Central memory CD8-positive, alpha-beta T cell (primary cell): ENCODE measurements at places on chromosomes 7 and 10.

GRCh38 chr7:31310321-31310935, 30.1 kb downstream of the NEUROD6 start:
- H3K4me1 ChIP-seq, result no peaks in the 10 kb centered on the region
- no peaks in the 10 kb centered on the region for H3K27me3 ChIP-seq
- peaks cover 2% of the 10 kb centered on the region for H3K36me3 ChIP-seq
- no peak for DNase-seq

DNA sequence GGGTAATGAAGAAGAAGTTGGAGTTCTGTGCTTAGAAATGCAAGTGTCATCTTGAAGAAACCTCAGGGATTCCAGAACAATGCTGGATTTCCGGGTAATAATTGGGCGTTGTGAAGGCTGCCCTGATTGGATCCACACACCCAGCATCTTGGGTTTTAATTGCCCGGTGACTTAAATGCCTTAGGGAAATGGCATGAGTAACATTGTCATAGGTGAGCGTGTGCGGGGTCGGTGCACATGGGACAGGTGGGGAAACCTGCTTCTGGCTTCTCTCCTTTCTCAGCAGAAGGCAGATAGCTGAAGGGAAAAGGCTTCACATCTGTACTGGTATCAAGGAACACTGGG, 15.2 kb upstream of the CAMK1D start:
- no peaks in the 10 kb centered on the region for H3K27me3 ChIP-seq
- no peaks in the 10 kb centered on the region for H3K36me3 ChIP-seq
- no peak for DNase-seq
- peaks cover 6% of the 10 kb centered on the region for H3K4me1 ChIP-seq

- no peaks in the 10 kb centered on the region for H3K4me1 ChIP-seq
- no peaks in the 10 kb centered on the region for H3K36me3 ChIP-seq
- no peak for DNase-seq
Measured at GRCh38 chr7:387132-388022, 97.4 kb downstream of the FOXL3 start.

DNA sequence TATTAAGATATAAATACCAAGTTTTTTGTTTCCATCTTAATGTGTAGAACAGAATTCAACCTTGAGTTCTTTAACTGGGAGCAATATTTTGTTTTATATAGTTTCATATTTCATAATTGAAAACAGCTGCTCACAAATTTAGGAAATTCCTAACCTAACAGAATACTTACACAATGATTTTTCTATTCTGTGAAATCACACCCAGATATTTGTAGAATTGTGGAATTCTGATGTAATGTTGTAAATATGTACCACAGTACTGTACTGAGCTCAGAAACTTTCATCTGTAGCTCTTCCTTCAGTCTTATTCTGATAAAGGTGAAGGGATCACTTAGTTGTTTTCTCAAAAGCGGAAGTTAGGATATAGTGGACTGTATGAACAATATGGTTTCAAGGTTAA, 143.4 kb upstream of the GLI3 start:
- H3K36me3 ChIP-seq, result no peaks in the 10 kb centered on the region
- H3K4me3 ChIP-seq, result no peak overlapping the region
- H3K27ac ChIP-seq, result no peak overlapping the region

DNA sequence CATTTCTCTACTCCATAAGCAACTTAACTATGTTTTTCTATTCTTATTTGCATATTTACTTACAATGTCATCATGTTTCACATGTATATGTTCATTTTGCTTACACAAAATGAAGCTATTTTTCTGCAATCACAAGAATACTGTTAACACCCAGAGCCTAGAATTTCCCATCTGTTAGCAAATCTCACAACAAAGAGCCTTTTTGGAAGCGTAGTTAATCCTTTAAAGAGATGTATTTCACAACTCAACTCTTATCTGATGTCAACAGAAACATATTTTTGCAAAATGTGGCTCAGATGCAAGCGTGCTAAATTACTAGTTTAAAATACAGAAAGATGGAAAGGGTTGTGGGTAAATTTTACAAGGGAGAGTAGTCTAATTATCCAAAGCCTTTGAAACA, 110.6 kb upstream of the COL1A2 start:
- H3K4me3 ChIP-seq, result no peak overlapping the region
- no peaks in the 10 kb centered on the region for H3K27me3 ChIP-seq
- H3K4me1 ChIP-seq, result no peaks in the 10 kb centered on the region
- H3K36me3 ChIP-seq, result no peaks in the 10 kb centered on the region
- DNase-seq, result no peak

GRCh38 chr7:129076886-129077285, 22.0 kb upstream of the TNPO3 start:
- no peaks in the 10 kb centered on the region for H3K4me1 ChIP-seq
- peaks cover 45% of the 10 kb centered on the region for H3K27me3 ChIP-seq
- H3K27ac ChIP-seq, result no peak overlapping the region

DNA sequence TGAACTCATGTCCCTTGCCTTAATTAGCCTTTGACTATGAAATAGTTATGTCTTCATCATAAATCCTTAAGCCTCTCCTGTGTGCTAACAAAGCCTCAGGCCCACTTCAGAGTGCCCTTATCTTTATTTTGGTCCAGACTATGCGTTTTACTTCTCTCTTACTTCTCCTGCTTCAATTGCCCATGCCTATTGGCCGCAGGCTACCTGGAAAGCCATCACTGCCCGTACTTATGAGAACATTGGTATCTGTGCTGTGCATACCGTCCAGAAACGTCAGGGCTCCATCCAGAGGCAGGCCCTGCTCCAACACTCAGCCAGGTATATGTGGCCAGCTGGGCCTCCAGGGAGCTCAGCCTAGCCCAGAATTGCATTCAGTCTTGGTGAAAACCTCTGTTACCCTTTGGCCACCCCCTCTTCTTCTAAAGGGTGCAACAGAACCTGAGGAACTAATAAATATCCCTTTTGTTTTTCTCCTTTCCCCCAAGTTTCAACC, 212.4 kb upstream of the MTPN start:
- no peaks in the 10 kb centered on the region for H3K4me1 ChIP-seq
- no peak for DNase-seq
- H3K27me3 ChIP-seq, result no peaks in the 10 kb centered on the region
- no peak overlapping the region for H3K27ac ChIP-seq
- H3K36me3 ChIP-seq, result peaks cover 2% of the 10 kb centered on the region
- no peak overlapping the region for H3K4me3 ChIP-seq

GRCh38 chr10:102342458-102342857, 53.0 kb upstream of the NFKB2 start:
- H3K27ac ChIP-seq, result no peak overlapping the region
- H3K36me3 ChIP-seq, result peaks cover 25% of the 10 kb centered on the region
- no peaks in the 10 kb centered on the region for H3K27me3 ChIP-seq
- H3K4me3 ChIP-seq, result no peak overlapping the region

GRCh38 chr10:131430716-131431412, 119.3 kb upstream of the TCERG1L start:
- H3K27ac ChIP-seq, result no peak overlapping the region
- no peaks in the 10 kb centered on the region for H3K4me1 ChIP-seq
- peaks cover 3% of the 10 kb centered on the region for H3K36me3 ChIP-seq
- peaks cover 30% of the 10 kb centered on the region for H3K27me3 ChIP-seq

GRCh38 chr10:132499367-132499685, 38.3 kb upstream of the INPP5A start:
- H3K27ac ChIP-seq, result no peak overlapping the region
- no peaks in the 10 kb centered on the region for H3K4me1 ChIP-seq
- H3K4me3 ChIP-seq, result no peak overlapping the region
- H3K36me3 ChIP-seq, result no peaks in the 10 kb centered on the region
- DNase-seq, result no peak
- H3K27me3 ChIP-seq, result peaks cover 46% of the 10 kb centered on the region

DNA sequence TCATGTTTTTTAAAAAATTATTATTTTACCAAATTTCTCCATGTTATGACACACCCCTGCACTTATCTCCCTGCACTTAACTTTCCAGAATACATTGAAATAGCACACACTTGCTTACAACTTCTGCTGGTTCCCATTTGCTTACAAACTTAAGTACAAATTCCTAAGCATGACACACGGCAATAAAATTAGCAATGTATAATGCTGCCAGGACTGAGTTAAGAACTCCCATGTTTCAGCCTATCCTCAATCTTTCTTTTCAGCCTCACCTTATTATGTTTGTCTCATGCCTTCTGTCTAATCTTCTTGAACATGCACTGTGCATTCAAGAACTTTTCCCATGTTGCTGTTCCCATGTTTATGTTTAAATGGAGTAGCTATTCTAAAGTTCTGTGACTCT, 40.8 kb downstream of the PRPS1L1 start:
- H3K4me3 ChIP-seq, result no peak overlapping the region
- H3K27me3 ChIP-seq, result no peaks in the 10 kb centered on the region
- H3K4me1 ChIP-seq, result peaks cover 6% of the 10 kb centered on the region
- DNase-seq, result no peak
- no peak overlapping the region for H3K27ac ChIP-seq
- no peaks in the 10 kb centered on the region for H3K36me3 ChIP-seq

DNA sequence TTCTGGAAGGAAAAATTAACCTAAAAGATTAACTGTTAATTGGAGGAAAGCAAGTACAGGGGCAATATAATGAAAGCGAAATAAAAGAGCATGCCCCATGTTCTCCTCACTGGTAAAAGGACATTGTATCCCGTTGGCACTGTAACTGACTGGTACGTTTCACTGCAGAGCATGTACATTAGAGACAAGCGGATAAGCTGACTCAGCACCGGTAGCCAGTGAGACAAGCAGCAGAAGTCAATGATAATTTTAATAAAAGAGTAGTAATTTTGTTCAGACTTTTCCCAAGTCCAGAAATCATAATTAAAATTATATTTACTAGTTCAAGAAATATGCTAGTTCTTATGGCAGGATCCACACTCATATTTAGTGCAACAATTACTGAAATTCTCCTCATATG, 161.5 kb upstream of the VWC2 start:
- no peaks in the 10 kb centered on the region for H3K4me1 ChIP-seq
- H3K4me3 ChIP-seq, result no peak overlapping the region
- H3K36me3 ChIP-seq, result no peaks in the 10 kb centered on the region
- DNase-seq, result no peak

- H3K36me3 ChIP-seq, result peaks cover 1% of the 10 kb centered on the region
- peaks cover 17% of the 10 kb centered on the region for H3K27me3 ChIP-seq
- H3K4me3 ChIP-seq, result no peak overlapping the region
- peaks cover 6% of the 10 kb centered on the region for H3K4me1 ChIP-seq
Measured at GRCh38 chr7:148436571-148436970, 154.0 kb upstream of the C7orf33 start.

DNA sequence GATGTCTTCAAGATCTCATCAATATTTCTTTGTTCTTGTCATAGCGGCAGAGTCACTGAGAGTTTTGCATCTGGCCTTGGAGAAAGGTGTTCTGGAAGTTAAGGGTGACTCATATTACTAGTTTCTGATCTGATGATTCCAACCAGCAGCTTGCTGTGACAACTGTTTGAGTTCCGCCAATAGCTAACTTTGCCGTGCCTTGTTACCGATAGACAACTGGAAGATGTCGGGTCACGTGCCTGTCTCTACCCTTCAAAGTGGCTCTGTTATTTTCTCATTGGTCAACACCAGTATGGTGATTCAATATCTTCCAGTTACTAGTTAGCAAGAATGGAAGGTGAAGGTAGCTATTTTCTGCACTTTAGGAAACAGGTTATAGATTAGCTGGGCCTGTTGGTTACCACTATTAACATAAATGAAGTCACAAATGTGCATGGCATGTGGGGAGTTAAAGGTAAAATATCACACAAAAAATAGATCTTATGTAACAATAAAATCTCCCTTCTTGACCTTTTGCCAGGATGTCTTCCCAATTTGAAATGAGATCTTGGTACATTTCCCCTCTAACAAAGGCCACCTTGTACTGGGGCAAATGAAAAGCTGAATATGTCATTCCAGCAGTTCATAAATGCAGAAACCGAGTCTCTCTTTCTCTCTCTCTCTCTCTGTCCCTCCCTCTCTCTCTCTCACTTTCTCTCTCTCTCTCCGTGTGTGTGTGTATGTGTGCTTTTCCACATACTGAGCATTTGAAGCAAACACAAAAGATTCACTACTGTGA, 2.6 kb upstream of the MGAM2 start:
- H3K36me3 ChIP-seq, result no peaks in the 10 kb centered on the region
- no peaks in the 10 kb centered on the region for H3K4me1 ChIP-seq
- DNase-seq, result no peak
- H3K4me3 ChIP-seq, result no peak overlapping the region
- H3K27me3 ChIP-seq, result peaks cover 21% of the 10 kb centered on the region
- H3K27ac ChIP-seq, result no peak overlapping the region

DNA sequence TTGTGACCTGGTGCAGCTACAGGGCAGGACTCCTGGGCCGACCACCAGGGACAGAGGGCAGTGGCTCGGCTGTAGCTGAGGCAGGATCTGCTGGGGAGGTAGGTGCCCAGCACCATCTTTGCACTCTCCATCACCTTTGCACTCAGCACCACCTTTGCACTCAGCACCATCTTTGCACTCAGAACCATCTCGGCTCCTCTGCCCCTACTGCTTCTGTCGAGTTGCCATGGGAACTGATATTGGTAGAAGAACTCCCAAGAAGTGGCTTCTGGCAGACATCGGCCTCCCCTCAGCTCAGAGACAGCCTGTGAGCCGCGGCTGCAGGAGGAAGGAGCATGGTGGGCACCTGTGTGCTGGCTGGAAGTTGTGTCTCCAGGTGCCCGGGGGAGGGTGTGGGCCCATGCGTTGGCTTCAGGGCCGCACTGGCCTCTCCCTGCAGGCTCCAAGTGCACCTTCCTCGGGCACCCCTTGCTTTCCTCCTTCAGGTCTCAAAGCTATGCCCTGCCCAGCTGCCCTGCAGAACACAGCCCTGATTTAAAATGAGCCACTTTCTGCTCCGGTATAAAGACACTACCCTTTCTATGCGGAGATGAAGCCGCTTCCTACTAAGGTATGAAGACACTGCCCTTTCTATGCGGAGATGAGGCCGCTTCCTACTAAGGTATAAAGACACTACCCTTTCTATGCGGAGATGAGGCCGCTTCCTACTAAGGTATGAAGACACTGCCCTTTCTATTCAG, 514.5 kb downstream of the PTPRN2 start:
- H3K27ac ChIP-seq, result no peak overlapping the region
- no peaks in the 10 kb centered on the region for H3K27me3 ChIP-seq
- no peak for DNase-seq
- H3K36me3 ChIP-seq, result no peaks in the 10 kb centered on the region
- H3K4me3 ChIP-seq, result no peak overlapping the region
- H3K4me1 ChIP-seq, result no peaks in the 10 kb centered on the region

DNA sequence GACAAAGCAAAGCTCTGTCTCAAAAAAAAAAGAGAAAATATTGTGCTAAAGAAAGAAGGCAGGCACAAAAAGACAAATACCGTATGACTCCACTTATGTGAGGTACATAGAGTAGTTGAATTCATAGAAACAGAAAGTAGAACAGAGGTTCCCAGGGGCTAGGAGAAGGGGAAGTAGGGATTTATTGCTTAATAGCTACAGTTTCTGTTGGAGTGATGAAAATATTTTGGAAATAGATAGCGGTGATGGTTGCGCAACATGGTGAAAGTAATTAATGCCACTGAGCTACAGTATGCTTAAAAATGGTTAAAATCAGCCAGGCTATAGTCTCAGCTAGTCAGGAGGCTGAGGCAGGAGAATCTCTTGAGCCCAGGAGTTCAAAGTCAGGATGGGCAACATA, 18.5 kb upstream of the NPFFR1 start:
- no peak overlapping the region for H3K27ac ChIP-seq
- H3K4me3 ChIP-seq, result no peak overlapping the region
- no peak for DNase-seq
- no peaks in the 10 kb centered on the region for H3K27me3 ChIP-seq
- no peaks in the 10 kb centered on the region for H3K4me1 ChIP-seq
- H3K36me3 ChIP-seq, result no peaks in the 10 kb centered on the region
